ENCODE measurements at places on chromosomes 6 and 20. TPM values are rescaled to one million over a fixed set of nuclear protein-coding genes. Genes with fewer than 3 reads are reported as not detected.

GRCh38 chr20:50015993-50016770, 33.4 kb downstream of the SNAI1 start:
- DNase-seq, result no peak

- no peak for DNase-seq
Measured at GRCh38 chr20:60931696-60932095, 320.4 kb upstream of the CDH4 start.

DNA sequence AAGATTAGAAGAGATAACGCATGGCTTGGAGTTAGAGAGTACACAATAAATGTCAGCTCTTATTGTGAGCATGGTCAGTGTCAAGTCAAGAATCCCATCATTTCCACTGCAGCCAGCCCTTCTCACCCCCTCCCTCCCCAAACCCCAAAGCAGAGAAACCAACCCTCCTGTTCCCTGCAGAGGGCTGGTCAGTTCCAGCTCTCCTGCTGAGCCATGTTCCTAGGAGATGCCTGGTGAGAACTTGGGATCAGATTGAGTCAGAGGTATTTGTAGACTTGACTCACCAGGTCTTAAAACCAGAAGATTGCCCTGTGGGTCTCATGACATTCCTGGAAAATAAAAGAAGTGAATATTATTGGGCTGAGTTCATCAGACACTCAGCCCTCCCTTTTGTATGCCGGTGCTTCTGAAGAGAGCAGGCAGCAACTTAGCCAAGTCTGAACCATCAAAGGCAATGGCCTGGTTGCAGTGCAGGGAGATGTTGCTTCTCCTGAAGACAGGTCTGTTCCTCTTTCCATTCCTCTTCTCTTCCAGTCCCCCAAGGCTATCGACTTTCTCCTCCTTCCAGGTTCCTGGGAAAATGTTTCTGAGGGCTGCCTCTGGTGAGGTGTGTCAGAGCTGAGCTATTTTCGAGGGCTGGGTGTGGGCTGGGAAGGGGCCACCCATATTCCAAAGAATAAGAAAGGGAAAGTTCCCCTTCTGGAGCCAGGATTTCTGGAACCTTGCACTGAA, 278.2 kb upstream of the SUPT3H start:
- DNase-seq, result no peak

- DNase-seq, result no peak
Measured at GRCh38 chr6:8549074-8549790, 113.9 kb upstream of the SLC35B3 start.

DNA sequence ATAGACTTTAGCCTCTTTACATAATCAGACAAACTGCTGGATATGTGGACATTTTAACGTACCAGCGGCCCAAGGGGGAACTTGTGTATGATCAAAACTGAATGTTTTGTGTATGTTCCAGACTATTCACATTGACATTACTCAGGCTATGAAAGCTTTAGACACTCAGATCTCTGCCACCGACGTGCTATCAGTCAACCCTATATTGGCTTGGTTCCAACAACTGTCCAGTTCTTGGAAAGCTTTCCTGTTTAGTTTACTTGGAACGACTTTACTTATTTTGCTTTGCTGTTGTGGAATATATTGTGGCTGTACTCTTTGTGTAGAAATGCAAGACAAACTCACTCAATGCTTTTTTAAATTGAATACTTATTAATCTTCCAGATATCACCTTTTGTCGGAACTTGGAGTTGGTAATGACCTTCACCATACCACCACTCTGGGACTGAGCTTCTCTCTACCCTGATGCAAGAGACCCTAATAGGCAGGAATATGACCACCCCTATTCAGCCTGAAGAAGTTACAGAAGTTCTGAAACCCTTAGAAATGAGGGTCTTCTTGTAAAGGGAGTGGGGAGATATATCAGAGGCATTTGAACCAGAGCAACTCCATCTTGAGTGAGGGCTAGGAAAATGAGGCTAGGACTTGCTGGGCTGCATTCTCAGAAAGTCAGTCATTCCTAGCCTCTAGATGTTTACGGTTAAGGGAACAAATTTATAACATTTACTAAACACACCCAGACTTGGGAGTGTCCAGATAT, 49.0 kb upstream of the PAX1 start:
- no peak for DNase-seq

GRCh38 chr6:147058786-147059385, 145.3 kb upstream of the STXBP5 start:
- DNase-seq, result no peak

- no peak for DNase-seq
Measured at GRCh38 chr6:54255886-54256285, 52.4 kb upstream of the TINAG start.

GRCh38 chr6:139175389-139175948, 40.6 kb downstream of the HECA start:
- no peak for DNase-seq

GRCh38 chr6:88165844-88166492, at the start of gene CNR1:
CNR1 (minus strand) TSS chr6:88166347; CDS start chr6:88145274, 21,073 bp downstream.
- DNase-seq, result no peak

GRCh38 chr20:20085812-20086211, 33.5 kb downstream of the CFAP61 start:
- DNase-seq, result no peak

- no peak for DNase-seq
Measured at GRCh38 chr6:392441-393390, 1.2 kb downstream of the IRF4 start.

GRCh38 chr20:24357177-24357576, 112.3 kb upstream of the SYNDIG1 start:
- no peak for DNase-seq

- DNase-seq, result no peak
Measured at GRCh38 chr6:3509336-3509735, 52.5 kb upstream of the SLC22A23 start.

DNA sequence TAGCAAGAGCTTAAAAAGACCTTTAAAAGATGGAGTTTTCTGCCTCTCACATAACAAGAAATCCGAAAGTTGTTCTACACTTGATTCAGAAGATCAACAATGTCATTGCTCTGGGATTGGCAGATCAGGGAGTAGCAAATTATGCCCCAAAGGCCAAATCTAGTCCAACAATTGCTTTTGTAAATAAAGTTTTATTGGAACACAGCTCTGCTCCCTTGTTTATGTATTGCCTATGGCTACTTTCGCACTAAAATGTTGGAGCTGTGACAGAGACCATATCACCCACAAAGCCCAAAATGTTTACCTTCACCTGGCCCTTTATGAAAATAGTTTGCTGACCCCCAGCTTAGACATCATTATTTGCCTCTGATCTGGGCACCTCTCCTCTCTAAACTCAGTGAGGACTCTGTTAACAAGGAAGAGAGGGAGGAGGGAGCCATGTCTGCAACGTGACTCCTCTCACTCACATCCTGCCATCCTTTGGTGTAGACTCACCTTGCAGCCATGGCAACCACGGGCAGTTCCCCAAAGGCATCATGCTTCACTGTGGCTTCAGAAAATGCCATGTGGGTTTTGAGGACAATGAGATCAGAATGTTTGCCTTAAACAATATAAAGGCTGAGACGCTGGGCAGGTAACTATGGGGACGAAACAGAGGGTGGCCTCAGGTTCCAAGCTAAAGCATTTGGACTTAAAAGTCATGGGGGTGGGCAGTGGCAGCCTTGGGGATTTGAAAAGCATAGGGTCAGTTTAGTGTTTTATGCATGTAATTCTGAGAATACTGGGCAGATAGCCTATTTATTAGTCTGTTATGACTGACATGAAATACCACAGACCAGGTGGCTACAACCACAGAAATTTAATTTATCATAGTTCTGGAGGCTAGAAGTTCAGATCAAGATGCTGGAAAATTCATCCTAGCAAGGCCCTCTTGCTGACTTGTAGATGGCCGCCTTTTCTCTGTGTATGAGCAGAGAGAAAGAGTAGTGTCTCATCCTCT, 149.7 kb upstream of the TNFAIP3 start:
- peak; percentile 58 for DNase-seq

GRCh38 chr6:17865243-17865642, 122.2 kb downstream of the KIF13A start:
- DNase-seq, result no peak

DNA sequence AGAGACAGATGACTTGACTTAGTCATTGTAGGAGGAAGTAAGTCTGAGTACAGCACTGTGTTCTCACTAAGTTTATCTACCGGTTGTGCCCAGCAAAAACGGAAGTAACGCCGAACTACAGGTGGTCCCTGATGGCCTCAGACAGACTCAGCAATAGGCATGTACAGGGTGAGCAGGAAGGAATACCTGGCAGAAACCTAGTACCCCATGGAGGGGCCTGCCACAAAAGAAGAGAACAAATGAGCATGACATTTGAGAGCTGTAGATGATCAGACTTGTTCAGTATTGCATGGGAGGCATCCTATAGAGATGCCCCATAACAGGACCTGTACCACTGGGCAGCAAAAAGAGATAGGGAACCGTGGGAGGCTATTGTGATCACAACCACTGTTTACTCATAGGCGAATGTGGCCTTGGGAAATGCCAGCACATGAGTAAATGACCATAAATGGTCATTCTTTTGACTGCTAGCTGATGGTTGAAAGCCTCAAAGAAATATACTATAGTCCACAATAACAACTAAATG, 106.4 kb upstream of the TAB2 start:
- no peak for DNase-seq

DNA sequence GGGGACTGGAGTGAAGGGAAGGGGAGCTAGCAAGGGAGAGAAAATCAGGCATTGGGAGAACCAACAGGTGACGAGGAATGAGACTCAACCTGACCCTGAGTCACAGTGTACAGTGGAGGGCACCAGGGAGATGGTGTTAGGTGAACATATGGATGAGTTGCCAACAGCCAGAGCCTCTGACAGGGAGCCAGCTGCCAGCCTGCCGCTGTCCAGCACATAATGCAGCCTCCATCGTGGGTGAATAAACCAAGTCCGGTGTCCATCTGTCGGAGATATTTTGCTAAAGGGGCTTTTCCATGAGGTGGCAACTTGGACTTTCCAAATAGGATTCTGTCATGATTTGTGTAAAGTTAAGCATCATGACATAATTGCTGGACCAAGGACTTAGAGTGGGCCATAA, 88.1 kb downstream of the CDH4 start:
- no peak for DNase-seq

GRCh38 chr20:44969300-44969894, 3.1 kb downstream of the STK4 start:
- DNase-seq, result no peak

DNA sequence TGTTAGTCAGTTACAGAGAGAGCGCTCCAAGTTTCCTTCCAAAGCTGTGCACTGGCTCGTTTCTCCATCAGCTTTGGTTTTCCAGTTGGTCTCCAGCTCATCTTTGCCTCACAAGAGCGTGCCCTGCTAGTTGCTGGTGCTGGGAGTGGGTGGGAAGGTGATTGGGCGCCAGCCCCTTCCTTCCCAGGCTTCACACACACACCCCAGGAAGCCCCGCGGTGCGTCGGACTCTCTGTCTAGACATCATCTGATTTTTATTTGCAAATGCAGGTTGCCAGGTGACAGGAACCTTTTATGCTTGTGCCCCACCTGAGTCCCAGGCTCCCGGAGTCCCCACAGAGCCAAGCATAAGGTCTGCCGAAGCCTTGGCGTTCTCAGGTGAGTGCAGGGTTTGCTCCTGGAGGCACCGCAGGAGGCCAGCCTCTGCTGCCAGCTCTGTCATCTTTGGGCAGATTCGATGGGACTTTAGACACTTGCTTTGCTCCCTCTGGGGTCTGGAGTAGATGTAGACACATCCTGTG, 7.1 kb downstream of the IRF4 start:
- DNase-seq, result no peak

Gene PCSK2
- 0.05 TPM for total RNA-seq

Gene NKX2-2
- 0.05 TPM for total RNA-seq

Gene CRIP3
- 0.61 TPM for total RNA-seq

Gene PHACTR3
- 2.9 TPM for total RNA-seq

Gene PTK6
- 0.19 TPM for total RNA-seq

Gene COMMD7
- 25.8 TPM for total RNA-seq

Gene ISM1
- 0.66 TPM for total RNA-seq
